ENCODE measurements at places on chromosomes 4 and X.
A peak's percentile ranks its signal among the peaks of the same experiment; 100 is the strongest.

DNA sequence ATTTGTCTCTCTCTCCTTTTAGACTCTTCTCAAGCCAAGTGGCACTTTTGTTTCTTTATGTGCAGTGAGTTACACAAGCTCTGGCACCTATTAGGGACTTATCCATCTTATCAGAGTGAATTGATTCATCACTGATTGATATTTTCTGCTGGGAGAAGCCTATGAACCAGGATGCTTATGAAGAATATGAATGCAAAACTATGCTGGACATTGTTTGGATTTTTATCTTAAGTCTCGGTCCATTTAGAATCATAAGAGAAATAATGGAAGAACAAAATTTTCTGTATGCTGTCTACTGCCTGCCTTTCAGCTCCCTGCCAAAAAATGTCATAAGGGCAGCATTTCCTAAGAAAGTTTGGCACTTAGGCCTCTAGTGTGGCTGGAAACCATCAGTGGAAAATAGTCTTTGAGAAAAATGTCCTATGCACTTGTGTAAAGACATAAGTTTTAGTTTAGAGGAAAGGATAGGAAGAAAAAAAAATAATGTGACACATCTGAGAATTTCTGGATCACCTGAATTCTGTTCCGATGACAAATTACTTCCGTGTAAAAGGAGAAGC is 365.7 kb upstream of the MAD2L1 start:
- no peak for DNase-seq

DNA sequence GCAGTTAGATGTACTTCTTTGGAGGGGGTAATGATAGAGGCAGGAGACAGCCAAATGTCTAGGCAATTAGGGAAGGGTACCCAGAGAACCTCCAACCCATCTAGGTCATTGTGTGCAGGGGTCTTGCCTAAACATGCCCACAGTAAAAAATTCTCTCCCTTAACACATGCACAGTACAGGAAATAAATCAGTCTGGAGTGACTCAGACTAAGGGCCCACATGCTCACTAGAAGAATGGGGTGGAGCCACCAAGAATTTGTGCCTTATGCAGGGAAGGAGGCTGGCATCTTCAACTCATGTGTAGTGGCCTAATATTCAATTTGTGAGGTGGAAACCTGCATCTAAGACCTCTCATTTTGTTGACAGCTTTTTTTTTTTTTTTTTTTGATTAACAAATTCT is 945.3 kb upstream of the GRIA3 start:
- peak; percentile 0 for DNase-seq

- DNase-seq, result no peak
Measured at GRCh38 chrX:48278958-48279357, 23.8 kb downstream of the SSX1 start.

DNA sequence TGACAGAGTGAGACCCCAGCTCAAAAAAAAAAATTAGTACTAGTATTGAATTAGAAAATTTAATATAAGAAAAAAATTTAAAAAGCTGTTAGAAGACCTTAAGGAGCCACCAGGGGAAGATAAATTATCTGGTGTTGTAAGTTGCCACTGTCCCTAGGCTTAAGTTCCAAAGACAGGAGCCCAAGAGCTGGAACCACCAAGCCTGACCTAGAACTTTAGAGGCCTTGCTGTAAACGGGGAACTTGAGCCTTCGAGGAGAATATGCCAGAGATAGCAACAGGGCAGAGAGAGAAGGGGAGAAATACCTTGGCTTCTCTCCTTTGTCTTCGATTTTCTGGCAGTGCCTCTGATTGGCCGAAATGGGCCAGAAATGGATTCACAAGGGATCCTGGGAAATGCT is 8.9 kb downstream of the USP53 start:
- no peak for DNase-seq

GRCh38 chrX:116413273-116413672 is 23.1 kb upstream of the SLC6A14 start:
- DNase-seq, result no peak

- peak; percentile 40 for DNase-seq
Measured at GRCh38 chr4:141352909-141353525, 132.3 kb downstream of the ZNF330 start.

GRCh38 chrX:31224381-31225012 is 152.7 kb upstream of the FTHL17 start:
- DNase-seq, result no peak

DNA sequence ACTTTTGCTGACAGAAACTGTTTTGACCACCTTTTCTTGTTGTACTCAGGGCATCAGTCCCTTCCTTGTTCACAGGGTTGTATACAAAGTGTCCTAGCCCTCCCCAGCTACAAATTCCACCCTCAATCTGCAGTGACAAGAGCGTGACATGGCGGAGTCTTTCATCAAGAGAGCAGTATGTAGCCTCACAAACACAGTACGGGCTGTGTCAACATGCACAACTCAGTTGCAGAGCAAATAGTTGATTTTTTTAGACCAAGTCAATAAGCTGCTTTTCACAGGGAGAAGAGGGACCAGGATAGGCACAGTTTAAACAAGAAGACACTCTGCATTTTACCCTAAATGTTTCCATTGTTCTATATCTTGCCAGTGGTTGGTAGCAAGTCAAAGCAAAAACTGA is 8.6 kb upstream of the HS6ST2 start:
- DNase-seq, result no peak

DNA sequence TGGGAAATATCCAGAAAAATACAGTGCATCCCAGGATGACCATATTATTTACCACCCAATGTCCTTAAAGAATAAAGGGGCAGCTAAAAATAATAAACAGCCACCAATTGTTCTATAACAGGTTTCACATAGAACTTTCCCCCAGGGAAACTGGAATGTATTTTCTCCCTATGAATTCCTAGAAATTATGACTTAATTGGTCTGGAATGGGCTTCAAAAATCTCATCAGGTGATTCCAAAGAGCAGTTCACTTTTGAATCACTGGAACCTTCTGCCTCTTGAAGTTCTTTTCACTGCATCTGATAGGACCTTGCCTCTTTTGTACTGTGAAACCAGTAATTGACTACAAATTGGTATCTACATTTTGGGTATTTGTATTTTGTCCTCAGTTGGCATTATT is 119.3 kb downstream of the ZNF330 start:
- no peak for DNase-seq

- DNase-seq, result no peak
Measured at GRCh38 chr4:59770601-59771264, 1429.4 kb upstream of the ADGRL3 start.

DNA sequence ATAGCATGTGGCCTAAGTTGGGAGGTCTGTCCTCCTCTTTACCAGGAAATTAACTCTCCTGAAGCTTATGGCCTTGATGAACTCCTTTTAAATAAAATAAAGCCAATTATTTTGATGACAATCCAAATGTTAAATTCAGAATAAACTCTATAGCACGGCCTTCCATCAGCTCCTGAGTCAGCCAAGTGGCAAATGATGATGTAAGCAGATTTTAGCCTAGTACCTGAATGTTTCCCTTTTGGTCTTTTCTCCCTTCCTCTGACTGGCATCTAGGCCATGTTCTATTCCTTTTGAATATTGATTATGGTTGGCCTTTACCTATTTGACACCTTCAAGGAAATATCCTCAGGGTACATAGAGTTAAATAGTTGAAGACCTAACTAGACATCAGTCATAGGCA is 76.2 kb downstream of the PARM1 start:
- DNase-seq, result no peak

DNA sequence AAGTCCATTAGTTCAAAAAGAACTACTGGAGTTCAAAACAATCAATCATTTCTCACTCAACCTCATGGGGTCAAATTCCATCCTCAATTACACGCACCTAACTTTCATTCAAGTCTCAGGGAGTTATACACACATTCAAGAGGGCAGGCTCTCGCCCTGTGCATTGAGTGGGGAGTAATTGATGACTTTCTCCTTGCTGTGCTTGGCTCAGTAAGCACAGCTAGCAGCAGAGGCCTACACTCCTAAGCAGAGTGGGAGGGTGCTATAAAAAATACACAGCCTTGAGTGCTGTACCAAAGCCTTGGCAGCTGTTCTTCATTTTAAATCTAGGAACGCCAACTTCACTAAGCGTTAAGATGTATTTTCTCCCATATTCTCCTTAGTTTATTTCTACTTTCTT is 958.3 kb upstream of the ADGRL3 start:
- DNase-seq, result no peak

DNA sequence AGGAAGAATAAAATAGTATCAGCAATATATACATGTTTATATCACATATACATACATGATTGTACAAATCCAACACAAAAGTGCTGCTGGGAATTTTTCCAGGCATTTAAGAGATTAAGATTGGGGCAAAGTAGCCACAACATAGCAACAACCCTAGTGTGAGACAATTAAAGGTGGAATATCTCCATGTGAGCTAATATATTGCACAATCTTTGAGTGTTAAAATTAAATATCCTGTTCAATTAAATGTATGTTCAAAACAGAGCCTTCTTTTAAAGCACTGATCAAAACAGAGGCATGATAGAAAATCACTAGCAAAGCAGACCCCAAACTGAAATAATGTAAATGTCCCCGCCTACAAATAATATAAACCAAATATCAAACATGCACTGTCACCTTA is 97.6 kb downstream of the GABRB1 start:
- DNase-seq, result no peak

- DNase-seq, result no peak
Measured at GRCh38 chr4:88629826-88630225, 37.5 kb downstream of the HERC3 start.

GRCh38 chr4:102321260-102321995 is 23.9 kb downstream of the SLC39A8 start:
- no peak for DNase-seq

DNA sequence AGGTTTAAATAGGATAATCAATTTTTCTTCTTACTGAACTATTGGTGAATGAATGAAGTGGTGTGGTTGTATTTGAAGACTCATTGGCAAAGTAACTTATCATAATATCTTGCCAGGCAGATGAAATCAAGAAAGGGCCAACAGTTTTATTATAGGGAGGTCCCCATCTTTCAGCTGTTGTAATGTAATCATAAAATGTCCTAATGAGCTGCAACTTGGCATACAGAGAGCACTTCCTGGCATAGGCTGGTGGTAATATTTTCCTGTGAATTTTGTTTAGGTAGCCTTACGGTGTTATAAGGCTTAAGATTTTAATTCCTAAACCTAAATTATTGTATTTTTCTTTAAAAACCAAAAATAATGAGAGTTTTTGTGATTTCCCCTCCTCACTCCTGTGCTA is 17.5 kb downstream of the FHIP1A start:
- DNase-seq, result no peak

DNA sequence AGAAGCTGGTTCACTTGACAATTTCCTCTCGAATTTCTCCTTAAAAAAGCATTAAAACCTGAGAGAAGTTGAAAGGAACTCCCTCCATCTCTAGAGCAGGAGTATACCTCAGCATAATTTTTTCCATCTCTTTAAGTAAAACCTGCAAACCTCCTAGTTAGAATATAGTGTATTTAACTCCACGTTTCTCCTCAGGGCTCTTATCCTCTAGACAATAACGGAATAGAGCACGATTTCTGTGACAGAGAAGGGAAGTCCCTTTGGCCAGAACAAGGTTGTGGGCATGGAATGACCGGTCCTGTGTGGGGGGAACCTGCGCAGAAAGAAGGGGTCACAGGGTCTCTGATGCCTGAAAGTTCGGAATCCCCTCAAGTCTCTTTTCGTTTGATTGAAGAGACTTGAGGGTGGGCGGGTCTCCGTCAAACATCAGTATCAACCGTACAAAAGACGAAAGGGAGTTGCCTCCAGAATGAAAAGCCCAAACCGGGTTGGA is 697 bp downstream of the ZNF280C start:
- DNase-seq, result no peak

DNA sequence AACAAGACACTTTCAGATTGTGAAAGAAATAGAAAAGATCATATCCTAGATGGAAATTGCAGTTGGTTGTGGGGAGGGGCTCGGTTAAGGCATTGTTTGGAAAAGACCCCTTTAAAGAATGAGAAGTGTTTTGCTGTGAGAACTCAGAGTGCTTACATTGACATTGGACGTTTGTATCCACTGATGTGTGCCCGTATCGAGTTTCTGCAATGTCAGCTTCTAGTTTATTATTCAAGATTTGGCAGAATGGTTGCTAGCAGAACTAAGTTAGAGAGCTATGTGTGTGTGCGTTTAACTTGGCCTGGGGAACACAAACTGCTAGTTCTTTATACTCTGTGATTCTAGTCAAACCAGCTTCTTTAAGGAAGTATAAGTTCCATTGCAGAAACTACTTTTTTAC is 2702.5 kb downstream of the PCDH7 start:
- no peak for DNase-seq

- no peak for DNase-seq
Measured at GRCh38 chr4:119834906-119835612, 206.5 kb upstream of the PDE5A start.

- DNase-seq, result no peak
Measured at GRCh38 chrX:72382202-72382595, 76.5 kb upstream of the CITED1 start.

DNA sequence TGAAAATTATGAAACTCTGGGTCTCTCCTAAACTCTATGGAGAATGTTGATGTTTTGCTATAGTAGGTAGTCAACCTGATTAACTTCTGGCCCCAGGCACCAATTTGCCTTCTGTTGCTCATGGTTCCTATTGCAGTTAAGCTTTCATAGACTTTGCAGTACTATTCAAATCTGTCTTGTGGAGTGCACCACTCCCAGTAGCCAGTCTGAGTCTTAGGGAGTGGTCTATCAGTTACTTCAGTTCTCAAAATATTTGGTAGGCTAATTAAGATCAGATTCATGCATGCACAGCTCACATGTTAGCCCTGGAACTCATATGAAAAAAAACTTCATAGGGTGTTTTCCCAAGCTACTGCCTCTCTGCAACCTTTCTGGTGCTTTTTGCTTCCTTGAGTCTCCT is 53.3 kb downstream of the BMP15 start:
- no peak for DNase-seq

- no peak for DNase-seq
Measured at GRCh38 chr4:14028862-14029261, 401.3 kb upstream of the BOD1L1 start.

DNA sequence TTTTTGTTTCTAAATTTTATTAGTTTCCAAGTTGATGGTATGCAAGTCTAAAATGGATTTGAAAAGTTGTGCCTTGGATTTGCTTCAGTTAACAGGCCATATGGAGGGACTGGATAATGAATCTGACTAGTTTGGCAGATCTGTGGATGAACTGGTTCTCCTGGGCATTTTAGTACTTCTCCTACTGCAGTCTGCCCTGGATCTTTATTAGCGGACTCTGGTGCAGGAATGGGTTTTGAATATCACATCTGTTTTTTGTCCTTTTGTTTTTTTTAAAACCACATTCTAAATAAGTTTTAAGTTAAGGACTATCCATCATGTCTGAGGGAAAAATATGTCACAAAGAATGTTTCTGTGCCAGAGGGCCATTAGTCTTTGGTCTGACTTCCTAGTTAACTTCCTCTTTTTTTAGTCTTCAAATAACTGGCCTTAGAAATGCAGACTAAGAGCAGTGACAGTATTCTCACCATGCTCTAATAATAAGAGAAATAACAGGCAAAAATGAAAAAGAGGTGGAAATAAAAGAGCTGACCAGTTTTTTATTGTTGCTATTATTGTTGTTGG is 13.9 kb upstream of the DCK start:
- DNase-seq, result no peak

DNA sequence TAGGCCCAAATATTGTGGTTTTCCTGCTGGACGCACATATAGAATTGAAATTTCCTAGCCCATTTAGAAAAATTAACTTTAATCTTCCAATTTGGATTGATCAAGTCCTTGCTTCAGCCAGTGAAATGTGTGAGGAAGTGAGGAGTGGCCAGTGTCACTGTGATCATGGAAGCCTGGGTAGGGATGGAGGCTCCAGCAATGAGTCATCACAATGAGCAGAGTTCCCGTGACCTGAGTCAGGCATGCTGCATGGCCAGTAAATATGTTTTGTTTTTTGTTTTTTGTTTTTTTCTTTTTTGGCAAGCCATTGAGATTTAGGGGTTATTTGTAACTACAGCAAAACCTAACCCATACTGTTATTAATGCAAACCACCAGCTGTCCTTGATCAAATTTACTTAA is 52.1 kb downstream of the IDS start:
- peak; percentile 57 for DNase-seq

Measured in brain microvascular endothelial cell (primary cell).